ENCODE measurements at places on chromosomes 1 and 21.

GRCh38 chr1:207811319-207811718, 59.5 kb downstream of the CD46 start:
- no peak for DNase-seq

DNA sequence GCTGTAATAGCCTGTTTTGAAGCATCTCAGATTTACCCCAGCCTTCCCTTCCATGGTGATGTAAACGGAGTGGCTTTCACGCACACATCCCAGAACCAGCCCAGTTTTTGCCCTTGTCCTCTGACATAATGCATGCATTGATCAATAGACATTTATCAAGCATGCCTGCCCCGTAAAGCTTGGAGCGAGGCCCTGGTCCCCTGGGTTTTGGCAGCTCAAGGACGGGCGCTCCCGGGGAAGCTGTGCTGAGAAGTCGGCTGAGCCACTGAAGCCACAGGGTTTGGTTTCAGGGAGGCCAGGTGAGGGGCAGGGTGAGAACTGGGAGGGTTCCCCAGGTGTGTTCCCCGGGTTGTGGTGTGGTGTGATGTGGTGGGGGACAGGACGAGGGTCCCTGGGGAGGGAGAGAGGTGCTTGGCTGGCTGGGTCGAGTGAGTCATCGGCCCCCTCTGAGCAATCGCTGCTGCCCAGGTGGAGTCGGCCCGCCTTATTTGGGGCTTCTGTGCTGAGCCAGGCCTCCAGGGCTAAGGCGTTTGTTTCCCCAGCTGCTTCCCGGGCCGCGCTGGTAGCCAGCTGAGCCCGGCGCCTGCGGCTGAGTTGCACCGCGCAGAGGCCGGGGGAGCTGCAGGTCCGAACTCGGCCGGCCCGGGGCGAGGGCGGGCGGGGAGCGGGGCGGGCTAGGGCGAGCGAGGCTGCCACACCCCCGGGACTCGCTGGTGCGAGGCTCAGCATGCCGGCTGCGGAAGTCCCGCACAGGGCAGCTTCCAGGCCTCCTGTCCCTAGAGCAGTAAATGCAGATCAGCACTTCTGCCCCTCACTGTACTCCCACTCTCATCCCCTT, 23.6 kb downstream of the ATP2B4 start:
- peak; percentile 60 for DNase-seq

GRCh38 chr1:205346956-205347574, 9.7 kb downstream of the KLHDC8A start:
- no peak for DNase-seq

GRCh38 chr21:42107881-42108553, 36.9 kb downstream of the UMODL1 start:
- DNase-seq, result peak; percentile 71

DNA sequence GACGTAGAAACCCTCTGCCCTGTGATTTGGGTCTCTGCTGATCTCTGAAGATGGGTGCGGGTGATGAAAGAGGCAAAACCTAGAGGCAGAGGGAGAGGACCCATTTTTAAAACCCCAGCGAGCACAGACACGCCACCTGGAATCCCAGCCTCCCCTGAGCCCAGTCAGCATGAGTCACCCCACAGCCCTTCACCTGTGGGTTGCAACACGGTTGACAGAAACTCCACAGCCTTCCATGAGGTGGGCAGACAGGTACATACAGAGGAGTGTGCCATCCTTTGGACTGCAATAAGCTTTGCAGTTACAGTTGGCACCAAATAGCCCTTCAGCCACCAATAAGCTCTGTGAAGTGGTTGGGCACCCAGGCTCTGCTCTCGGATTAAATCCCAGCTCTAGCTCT, 2.1 kb upstream of the GRHL3 start:
- DNase-seq, result no peak

GRCh38 chr1:1333551-1334241, 2.6 kb downstream of the TAS1R3 start:
- DNase-seq, result no peak

GRCh38 chr1:153513023-153513422, 22.8 kb downstream of the S100A6 start:
- DNase-seq, result no peak

DNA sequence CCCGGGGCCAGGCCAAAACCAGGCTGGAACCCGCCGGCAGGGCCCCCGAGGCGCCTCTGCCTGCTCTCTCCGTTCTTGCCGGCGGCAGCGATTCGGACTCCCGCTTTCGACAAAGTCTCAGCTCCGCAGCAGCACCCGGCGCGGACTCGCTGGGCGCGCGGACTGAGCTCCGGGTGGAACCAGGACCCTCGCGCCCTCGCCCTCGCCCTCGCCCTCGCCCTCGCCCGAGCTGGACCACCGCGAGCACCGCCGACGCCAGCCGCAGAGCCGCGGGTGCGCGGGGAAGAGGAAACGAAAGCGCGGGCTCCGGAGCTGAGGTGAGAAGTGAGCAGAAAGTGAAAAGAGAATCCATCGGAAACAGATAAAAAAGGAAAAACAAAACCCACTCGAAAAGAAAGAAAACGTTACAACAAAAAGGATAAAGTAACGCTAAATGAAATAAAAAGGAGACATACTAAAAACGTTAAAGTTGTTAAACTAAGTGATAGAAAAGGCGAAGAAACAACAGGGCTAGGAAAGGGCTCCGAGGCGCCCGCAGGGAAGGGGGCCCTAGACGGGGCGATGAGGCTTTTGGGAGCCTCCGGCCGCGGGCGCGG, 64.9 kb downstream of the MEF2D start:
- no peak for DNase-seq

DNA sequence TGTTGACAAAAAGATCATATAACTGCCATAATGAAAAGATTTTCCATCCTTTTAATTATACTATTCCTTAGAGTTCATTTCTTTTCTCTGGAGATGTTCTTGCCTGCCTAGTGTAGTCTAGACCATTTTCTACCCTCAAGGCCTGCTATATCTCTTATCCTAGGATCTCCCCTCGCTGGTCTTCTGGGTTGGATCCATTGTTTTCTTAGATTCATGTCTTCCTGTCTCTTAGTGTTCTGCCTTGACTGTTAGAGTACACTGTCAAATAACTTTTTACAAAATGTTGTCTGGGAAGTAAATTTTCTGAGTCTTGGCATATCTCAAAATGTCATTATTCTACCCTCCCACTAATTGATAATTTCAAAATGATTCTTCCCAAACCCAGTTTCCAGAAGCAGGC, 66.6 kb downstream of the TRAF5 start:
- DNase-seq, result no peak

GRCh38 chr1:184972315-184973055, 1.8 kb downstream of the NIBAN1 start:
- DNase-seq, result no peak

GRCh38 chr1:10639775-10640578, 156.5 kb downstream of the CASZ1 start:
- no peak for DNase-seq

- DNase-seq, result no peak
Measured at GRCh38 chr1:84997667-84998600, 1.0 kb upstream of the MCOLN2 start.

DNA sequence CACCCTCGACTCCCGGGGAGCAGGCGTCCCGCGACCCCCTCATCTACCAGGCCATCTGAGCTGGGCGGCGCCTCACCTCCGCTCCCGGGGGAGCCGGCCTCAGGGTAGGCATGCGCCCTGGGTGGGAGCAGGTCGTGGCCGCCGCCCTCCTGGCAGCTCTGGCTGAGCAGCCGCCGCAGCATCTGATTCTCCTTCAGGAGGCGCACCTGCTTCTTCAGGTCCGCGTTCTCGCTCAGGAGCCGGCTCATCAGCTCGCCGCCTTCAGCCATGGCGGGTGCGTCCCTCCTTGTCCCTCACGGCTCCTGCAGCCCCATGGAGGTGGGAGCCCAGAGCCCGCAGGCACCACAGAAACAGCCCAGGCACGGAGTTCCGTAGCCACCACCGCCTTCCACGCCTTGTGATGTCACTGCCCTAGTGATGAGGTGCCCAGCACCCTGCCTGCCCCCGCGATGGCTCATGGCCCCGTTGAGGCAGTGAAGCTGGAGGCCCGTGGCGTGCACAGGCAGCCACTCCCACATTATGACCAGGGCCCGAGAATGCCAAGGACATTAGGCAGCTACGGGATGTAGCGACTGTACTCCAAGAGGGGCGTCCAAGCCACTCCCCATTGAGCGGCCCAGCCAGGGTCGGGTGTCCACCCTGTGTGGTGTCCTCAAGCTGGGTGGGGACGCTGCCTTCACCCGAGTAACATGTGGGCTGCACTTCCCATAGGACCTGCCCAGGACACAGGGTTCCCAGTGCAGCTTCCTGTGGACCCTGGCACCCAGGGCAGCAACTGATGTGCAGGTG, 1.5 kb downstream of the SPATC1L start:
- DNase-seq, result no peak

- DNase-seq, result no peak
Measured at GRCh38 chr1:14648896-14649855, 50.7 kb downstream of the KAZN start.

DNA sequence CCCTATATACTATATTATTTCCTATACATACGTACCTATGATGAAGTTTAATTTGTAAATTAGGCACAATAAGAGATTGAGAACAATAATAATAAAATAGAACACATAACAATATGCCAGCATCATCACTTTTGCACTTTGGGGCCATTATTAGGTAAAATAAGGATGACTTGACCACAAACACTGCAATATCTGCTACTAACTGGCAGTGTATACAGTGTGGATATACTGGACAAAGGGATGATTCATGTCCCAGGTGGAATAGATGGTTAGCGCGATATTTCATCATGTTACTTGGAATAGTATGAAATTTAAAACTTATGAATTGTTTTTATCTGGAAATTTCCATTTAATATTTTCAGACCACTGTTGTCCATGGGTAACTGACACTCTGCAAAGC, 35.4 kb upstream of the TXLNA start:
- no peak for DNase-seq

- no peak for DNase-seq
Measured at GRCh38 chr1:232194424-232194823, 435.5 kb downstream of the SIPA1L2 start.

- DNase-seq, result no peak
Measured at GRCh38 chr1:26546375-26546774, 16.8 kb downstream of the RPS6KA1 start.
